ENCODE measurements at places on chromosomes 13 and 19.

DNA sequence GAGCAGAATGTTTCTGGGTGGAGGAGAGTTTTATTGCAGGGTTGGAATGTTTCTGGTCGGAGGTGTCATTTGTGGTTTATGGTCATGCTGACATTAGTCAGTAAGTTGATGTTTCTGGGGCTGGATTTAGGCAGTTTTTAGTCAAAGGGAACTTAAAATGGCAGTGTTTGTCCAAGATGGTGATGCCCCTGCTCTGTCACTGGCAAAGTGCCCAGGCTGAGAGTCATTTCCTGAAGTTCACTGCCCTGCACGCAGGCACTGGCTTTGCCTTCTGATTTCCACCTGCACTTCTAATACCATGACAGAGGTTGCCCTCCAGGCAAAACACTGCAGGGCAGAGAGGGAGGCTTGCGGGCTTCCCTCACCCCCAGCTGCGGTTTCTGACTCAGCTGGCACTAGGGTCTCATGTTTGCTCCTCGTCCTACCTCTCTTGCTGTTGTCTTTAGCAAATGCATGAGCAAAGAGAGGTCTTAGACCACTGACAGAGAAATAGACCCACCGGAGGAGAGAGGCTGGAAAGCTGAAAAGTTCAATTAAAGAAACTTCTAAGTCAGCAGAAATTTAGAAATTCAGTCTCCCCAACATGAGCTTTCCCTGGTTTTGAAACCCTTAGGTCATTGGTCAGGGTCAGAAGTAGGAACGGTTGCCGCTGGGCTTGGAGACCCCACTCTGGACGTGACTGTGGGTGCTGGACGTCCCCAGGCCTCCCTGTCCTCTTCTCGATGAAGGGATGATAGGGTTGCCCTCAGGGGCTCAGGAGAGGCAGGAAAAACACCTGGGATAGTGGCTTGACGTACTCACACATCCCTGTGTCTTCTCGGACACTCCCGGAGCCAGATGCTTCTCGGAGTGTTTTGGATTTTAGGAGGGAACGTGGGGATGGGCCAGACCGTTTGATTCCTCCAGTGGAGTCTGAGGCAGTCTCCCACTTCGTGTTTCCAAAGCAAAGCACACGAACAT is 26.3 kb downstream of the TMEM255B start:
- DNase-seq, result no peak

- DNase-seq, result peak; percentile 39
These were observed 36.2 kb downstream of the C13orf46 start for GRCh38 chr13:113937527-113938180.

- DNase-seq, result peak; percentile 59
These were observed 48.0 kb upstream of the KATNAL1 start for GRCh38 chr13:30355384-30355699.

DNA sequence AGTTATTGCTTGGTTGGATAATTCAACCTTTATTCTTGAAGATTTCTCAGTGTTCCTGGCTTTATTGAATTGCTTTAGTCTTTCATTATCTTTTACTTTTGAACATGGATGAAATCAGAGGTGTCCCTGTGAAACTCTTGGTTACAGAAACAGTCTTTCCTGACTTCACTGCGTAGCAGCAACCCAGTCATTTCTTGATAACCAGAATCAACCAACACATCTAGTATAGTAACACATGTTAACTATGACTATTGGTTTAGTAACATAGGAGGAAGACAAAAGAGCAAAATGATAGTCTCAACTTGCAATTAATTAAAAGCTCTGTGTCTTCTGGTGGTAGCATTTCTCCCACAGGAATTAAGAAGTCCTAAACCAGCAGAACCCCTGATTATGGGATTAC is 393.6 kb downstream of the GPC5 start:
- DNase-seq, result no peak

DNA sequence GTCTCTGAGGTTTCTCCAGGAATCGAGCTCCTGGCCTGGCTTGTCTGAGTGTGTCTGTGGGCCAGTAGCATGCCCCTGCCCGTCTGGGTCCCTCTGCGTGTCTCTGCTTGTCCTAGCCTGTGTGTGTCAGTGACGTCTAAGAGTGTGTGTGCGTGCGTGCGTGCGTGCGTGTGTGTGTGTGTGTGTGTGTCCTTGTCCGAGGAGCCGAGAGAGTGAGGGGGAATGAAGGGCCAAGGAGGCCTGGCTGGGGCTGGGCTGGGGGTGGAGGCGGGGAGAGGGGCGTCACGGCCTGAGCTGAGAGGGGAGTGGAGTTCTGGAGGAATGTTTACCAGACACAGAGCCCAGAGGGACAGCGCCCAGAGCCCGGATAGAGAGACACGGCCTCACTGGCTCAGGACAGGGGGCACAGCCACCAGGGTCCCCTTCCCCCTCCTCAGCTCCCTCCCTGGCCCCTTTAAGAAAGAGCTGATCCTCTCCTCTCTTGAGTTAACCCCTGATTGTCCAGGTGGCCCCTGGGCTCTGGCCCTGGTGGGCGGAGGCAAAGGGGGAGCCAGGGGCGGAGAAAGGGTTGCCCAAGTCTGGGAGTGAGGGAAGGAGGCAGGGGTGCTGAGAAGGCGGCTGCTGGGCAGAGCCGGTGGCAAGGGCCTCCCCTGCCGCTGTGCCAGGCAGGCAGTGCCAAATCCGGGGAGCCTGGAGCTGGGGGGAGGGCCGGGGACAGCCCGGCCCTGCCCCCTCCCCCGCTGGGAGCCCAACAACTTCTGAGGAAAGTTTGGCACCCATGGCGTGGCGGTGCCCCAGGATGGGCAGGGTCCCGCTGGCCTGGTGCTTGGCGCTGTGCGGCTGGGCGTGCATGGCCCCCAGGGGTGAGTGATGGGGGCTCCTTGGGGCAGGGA is at the start of gene AXL:
Gene AXL, plus strand, starts transcription at position 609 of the 893 bp plus-strand sequence. Its CDS starts 170 bp downstream, at position 779.
- peak; percentile 94 for DNase-seq

DNA sequence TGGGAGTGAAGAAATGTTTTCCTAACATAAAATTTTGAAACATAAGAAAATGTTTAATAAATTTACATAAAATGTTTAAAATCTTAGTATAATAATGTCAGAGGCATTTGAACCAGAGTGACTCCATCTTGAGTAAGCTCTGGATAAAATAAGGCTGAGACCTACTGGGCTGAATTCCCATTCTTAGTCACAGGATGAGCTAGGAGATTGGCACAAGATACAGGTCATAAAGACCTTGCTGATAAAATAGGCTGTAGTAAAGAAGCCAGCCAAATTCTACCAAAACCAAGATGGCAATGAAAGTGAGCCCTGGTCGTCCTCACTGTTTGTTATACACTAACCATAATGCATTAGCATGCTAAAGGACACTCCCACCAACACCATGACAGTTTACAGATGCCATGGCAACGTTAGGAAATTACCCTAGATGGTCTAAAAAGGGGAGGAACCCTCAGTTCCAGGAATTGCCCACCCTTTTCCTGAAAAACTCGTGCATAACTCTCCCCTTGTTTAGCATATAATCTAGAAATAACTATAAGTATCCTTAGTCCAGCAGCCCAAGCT is 1184.0 kb downstream of the UQCRFS1 start:
- no peak for DNase-seq

GRCh38 chr19:39557811-39558623 is 18.1 kb upstream of the EID2 start:
- no peak for DNase-seq

GRCh38 chr13:105139048-105139379 is 1396.4 kb downstream of the EFNB2 start:
- no peak for DNase-seq

Measured in left hindlimb (tissue), 1 donor.